Stimulated activated CD4-positive, alpha-beta T cell treated with anti-CD3 and anti-CD28 coated beads, TNF-alpha, amount 100 ng/mL, for 1 hour (primary cell): ENCODE measurements at places on chromosomes 4 and X.

- DNase-seq, result no peak
Measured at GRCh38 chr4:134777606-134778005, 576.0 kb upstream of the PABPC4L start.

DNA sequence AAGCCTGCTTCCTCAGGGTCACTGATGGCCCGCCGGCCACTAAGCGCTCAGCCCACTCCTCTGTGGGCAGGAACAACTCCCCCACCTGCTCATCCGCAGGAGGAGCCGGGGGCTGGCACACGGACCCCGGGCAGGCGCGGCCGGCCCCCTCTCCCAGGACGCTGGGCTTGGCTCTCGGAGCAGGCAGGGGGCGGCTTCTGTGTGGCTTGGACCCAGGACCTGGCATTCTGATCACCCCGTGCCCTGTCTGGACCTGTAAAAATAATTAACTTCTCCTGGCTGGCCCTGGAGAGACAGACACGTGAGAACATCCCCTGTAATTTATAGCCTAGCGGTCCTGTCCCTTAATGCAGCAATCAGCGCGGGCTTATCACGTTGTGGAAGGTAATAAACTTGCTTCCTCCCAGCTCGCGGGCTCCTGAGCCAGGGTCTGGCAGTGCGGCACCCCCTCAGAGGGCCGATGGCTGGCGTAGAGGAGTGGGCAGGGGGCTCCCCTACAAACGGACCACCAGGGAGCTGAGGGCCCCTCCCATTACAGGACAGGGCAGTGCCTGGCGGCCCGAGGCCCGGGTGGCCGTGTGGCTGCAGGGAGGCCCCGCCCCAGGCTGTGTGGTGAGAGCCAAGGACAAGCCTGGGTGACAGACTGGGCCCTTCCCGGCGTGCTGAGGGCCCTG lies 84.5 kb upstream of the NKX1-1 start:
- no peak for DNase-seq

DNA sequence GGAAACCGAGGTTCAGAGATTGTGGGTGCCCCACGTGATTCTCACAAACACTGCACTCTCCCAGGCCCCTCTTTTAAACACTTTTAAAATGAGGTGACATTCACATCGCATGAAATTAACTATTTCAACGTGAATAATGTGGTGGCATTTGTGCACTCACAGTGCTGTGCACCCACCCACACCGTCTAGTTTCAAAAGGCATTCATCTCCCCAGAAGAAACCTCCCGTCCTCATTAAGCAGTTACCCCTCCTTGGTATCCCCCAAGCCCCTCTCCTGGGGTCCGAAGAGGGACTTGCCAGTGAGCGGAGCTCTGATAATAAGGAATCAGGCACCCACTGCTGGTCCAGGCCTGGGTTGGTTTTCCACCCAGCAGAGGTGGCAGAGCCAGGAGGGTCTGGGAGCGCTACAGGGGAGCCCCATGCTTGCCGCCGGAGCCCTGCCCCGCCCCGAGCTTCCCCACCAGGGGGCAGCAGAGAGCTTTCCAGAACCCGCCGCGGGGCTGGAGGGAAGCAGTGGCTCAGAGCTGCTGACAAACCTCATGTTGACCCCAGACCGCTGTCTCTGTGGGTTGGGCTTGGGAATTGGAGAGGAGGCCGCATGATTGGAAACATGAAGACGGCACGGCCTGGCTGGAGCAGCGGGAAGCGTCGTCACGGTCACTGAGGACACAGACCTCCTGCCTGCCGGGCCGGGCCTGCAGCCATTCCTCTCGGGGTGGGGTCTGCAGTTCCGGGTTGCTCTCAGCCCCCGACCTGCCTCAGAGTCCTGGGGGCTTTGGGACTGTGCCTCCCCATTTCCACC lies 27.5 kb upstream of the HTRA3 start:
- DNase-seq, result peak; percentile 87

GRCh38 chr4:167826281-167826680 lies 266.1 kb upstream of the ANXA10 start:
- no peak for DNase-seq

GRCh38 chrX:128698573-128699181 lies 646.5 kb upstream of the ACTRT1 start:
- DNase-seq, result no peak

DNA sequence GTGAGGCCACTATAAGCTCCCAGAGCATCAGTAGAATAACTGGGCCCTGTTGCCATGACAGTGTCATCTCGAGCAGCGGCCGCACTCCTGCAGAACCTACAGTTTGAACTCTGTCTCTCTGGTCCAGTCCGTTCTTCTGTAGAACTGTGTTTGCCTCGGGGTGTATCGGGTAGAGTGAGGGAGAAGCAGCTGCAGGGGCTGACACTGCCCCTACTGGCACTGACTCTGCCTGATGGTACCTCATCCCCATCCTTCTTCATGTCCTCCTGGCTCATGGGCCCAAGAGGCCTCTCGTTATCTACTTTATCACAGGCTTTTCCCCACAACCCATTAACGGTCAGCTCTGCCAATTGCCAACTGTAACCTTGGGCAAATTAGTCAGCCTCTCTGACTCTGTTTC lies 96.5 kb downstream of the NPNT start:
- DNase-seq, result no peak

DNA sequence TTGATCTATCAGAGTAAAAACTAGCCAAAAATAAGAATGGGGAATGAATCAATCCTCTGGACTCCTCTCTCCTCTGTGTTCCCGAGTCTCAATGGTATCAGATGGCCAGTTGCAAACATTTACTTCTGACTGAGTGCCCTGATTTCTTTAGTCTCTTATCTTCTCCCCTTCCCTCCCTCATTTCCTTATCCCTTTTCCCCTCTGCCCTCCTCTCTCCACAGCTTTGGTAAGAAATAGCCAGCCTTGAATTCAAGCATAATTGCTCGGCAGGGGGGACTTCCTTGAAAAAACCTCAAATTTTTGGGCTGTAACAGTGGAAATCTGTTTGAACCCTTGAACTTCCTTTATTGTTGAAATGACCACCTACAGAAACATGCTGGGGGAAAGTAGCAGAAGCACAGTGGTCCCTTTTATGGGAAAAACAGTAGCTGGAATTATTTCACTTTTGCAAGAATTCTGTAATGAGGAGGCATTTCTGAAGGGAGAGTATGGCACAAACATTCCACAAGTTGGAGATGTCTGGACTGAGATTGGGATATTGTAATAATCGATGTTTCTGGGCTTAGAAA lies 40.3 kb downstream of the NHS start:
- no peak for DNase-seq

GRCh38 chr4:4425119-4425690 lies 38.3 kb downstream of the NSG1 start:
- DNase-seq, result no peak

GRCh38 chrX:78387364-78387763 lies 60.0 kb upstream of the CYSLTR1 start:
- DNase-seq, result no peak

GRCh38 chr4:182684796-182685195 lies 232.4 kb downstream of the DCTD start:
- DNase-seq, result no peak

- no peak for DNase-seq
Measured at GRCh38 chr4:95124906-95125504, 367.2 kb downstream of the BMPR1B start.

DNA sequence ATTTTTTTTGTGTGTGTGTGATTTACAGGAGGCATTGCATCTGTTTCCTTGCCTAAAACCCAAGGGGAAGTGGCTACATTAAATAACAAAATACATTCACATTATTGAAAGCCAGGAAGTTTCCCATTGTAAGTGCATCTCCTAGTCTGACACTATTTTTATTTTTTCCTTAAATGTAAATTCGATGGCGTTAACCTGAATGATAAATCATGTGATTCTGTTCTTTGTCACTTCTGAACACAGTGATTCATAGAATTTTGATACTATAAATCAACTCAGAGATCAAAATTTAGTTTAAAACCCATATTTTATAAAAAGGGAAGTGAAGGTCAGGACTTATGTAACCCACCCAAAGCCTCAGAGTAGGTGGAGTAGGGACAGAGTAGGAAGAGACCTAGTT lies 258.1 kb downstream of the GABRG1 start:
- DNase-seq, result no peak

- no peak for DNase-seq
Measured at GRCh38 chr4:8842614-8843013, 29.0 kb downstream of the HMX1 start.

- no peak for DNase-seq
Measured at GRCh38 chrX:50691820-50692219, 122.2 kb downstream of the SHROOM4 start.

DNA sequence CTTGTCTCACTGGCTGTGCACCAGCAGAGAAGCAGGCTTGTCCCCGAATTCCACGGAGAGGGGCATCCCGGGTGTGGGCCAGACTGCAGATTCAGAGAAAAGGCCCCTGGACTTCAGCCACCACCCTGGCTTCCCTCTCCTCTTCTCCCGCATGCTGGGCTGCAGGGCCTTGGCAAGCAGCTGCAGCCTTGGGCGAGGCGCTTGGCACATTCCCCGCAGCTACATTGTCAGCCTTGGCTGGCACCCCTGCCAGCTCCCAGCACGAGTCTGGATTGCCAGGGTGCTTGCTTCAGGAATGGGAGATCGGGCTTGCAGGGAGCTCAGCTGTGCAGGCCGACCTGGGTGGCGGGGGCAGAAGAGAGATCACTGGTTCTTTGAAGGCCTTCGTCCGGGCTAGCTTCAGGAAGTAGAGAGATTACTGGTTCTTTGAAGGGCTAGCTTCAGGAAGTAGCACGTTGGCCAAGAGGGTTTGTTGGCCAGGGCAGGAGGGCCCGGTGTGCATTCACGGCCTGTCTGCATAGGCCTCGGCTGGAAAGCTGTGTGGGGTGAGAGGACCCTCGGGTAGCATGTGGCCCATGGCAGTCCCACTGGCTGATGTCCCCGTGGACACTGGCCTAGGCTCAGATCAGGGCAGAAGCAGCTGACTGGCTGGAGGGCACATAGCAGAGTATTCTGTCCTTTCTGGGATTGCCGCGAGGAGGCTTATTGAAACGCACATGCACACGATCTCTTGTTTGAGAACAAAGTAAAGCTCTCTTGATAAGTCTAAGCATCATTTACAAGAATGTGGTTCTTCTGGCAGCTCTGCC lies 2.7 kb downstream of the ABCD1 start:
- DNase-seq, result no peak

- DNase-seq, result no peak
Measured at GRCh38 chr4:27662426-27662825, 801.8 kb downstream of the STIM2 start.

DNA sequence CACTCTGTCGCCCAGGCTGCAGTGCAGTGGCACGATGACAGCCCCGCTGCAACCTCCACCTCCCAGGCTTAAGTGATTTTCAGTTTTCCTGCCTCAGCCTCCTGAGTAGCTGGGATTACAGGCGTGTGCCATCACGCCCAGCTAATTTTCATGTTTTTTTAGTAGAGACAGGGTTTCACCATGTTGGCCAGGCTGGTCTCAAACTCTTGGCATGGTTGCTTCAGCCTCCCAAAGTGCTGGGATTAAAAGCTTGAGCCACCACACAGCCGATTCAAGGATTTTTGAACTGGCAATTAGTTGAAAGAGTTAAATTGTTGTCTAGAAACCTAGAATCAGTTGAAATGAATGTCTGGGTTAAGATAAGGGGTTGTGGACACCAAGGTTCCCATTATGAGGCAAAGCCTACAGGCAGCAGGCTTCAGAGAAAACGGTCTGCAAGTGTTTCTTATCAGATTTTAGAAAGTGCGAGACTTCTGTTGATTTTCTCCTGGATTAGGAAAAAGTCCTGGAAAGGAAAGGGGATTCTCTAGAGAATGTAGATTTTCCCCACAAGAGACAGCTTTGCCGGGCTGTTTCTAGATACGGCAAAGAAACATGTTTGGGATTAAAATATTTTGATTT lies 8.3 kb upstream of the CCNI start:
- no peak for DNase-seq

DNA sequence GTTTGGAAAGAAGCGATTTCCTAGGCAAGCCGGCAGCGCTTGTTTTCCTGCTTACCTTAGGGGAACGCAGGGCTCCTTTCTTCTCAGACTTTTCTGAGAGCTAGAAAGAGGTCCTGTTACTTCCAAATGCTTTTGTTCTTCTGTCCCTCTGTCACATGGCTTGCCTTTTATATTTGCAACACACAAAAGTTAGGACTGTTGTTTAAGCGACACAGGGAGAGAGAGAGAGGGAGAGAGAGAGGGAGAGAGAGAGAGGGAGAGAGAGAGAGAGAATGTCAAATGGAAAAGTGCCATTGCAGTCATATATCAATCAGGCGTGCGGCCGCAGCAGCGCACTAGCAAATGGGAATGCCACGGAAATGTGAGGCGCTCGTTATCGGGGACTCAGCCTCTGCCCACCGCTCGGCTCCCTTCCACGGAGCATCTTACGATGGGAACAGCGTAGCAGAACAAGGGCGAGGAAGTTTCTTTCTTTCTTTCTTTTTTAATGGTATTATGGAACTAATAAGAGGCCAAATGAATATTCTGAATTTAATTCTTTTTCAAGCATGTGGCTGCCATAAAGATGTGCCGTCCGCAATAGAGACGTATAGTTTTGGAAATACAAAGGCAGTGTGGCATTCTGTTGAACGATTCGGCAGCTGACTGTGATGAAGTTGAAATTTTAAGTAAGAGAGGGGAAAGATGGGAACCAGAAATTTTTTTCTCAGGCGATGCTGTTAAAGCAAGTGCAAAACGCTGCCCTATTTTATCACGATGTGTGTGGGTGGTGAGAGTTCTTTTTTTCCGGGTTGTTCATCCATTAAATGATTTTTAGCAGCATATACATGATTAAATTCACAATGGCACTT lies at the start of gene NDP:
NDP (minus strand) TSS at position 142 of the 851 bp plus-strand sequence. CDS start 14,745 bp downstream, outside the sequence.
- DNase-seq, result no peak

- no peak for DNase-seq
Measured at GRCh38 chrX:26918631-26919030, 544.5 kb downstream of the PPP4R3C start.

- DNase-seq, result no peak
Measured at GRCh38 chrX:116111934-116112595, 58.5 kb upstream of the AGTR2 start.

DNA sequence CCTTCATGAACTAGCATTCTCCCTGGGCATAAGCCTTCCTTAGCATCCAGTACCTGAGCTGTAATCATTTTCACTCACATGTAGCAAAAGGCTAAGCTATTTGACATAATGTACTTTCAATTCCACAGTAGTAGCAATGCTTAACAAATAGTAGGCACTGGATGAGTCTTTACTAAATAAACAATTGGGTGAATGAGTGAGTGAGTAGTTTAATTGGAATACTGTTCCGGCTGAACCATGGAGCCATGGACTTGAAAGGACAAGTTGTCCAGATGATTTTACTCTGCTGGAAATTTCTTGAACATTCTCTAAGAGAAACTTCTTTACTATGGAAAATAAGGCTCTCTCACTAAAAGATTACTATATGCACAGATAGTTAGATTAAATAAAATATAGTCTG lies 159.3 kb downstream of the FAM47B start:
- no peak for DNase-seq

GRCh38 chr4:25938787-25939186 lies 24.8 kb downstream of the SMIM20 start:
- no peak for DNase-seq

GRCh38 chrX:131199091-131199490 lies 90.0 kb downstream of the IGSF1 start:
- no peak for DNase-seq
